ENCODE measurements at places on chromosomes 3 and 15.

- DNase-seq: no peak
Observed at GRCh38 chr15:60720086-60720485, 241.1 kb upstream of the ICE2 start.

DNA sequence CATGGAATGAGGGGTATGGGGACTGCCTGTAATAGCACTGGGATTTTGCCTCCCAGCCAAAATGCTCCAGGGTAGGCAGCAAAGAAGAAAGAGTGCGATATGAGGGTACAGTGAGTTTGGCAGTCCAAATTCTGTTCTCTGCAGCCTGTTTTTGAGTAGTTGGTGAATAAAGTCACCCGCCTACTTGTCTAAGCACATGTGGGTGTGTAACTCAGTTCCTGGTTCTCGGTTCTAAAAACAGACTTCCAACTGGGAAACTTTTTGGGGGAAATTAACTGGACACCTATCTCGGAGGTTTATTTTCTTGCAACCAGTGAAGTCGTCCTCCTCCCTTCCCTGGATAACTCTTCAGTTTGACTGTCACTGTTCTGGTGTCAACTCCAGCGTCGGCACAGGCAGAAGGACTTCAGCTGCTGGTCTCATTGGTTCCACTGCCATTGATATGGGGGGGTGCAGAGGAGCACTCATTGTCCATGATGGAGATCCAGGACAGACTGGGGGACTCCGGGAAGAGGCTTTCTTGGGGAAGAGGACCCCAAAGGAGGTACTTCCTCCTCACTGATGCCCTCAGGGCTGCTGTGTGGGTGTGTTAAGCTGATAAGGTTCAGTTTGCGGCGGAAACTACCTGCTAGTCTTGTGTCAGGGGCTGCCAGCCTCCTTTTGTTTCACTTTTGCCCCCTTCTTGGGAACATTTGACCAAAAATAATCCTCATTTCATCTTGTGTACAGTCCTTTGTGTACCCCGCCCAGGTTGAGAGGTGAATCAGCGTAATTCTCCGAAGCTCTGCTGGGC lies 13.2 kb downstream of the GHRL start:
- no peak for DNase-seq

DNA sequence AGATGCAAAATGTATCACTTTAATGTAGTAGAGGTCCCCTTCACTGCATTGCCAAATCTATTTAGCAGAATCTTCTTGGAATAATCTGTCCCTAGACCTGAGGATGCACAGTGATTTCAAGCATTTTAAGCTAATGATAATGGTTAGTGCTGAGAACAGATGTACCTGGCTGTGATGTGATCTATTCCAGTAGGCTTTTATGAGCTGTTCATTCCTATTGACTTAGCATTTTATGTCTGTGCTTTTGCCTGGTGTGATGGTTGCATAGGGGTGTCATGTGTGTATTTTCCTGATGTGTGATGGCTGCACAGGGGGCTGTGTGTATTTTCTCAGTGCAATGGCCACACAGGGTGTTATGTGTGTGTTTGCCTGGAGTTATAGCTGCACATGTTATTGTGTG lies 272.9 kb downstream of the TIGIT start:
- DNase-seq: no peak

GRCh38 chr3:30319713-30320112 lies 286.7 kb upstream of the TGFBR2 start:
- DNase-seq: no peak

GRCh38 chr3:115624029-115624741 lies 875 bp downstream of the GAP43 start:
- DNase-seq: no peak

DNA sequence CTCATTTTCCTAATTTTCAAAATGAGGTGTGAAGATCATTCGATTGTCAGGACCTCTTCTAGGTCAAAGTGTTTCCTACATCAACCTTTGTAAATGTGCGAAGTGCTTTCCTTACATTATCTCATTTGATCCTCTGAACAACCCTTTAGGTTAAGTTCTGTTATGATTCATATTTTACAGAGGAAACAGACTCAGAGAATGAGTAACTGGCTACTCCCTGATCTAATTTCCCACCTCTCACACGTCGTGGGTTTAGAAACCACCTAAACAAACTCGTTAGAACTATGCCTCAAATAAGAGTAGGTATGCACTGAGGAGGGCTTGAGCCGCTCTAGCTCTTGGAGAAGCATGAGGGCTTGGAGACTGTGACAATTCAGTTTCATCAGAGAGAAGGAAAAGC lies 148.6 kb downstream of the CD47 start:
- no peak for DNase-seq

GRCh38 chr3:139339219-139339906 lies 4.5 kb upstream of the MRPS22 start:
- DNase-seq: no peak

DNA sequence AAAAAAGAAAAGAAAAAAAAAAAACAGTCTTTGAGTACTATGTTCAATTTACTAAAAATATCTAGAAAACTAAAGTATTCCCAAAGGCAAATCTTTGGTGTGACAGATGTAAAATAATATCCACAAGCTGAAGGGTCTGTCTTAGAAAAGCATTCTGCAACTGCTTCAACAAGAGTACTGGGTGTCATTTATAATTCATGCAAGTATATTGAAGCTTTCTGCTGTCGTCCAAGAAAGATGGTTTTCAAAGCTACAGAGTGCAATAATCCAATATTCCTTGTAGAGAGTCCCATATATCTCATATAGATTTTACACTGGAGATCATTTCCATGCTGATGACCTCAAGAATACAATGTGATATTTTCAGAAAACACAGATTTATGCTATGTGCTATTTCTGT lies 90.9 kb upstream of the SUCLG2 start:
- DNase-seq: no peak

GRCh38 chr3:65604863-65605526 lies 433.7 kb downstream of the MAGI1 start:
- DNase-seq: no peak

- no peak for DNase-seq
Observed at GRCh38 chr3:131454501-131454900, 48.3 kb downstream of the MRPL3 start.

- no peak for DNase-seq
Observed at GRCh38 chr3:65314916-65315315, 627.1 kb upstream of the ADAMTS9 start.

DNA sequence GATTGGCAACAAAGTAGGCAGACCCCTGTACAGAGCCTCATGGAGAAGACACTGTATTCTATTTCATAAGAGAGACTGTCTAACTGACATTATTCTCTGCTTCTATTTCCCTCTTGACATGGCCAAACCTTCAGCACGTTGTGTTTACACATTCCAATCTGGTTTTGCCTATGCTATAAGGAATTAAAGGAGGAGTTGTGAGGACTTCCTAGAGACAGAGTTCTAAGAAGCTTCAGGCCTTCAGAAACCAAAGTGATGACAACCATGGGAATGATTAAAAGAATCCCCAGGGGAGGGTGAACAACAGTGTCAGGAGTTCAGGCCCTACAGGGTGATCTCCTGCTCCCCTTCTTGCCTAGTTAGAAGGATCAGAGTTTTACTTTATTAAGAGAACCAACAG lies 44.9 kb upstream of the CAPN7 start:
- DNase-seq: no peak

GRCh38 chr3:65713016-65713415 lies 325.7 kb downstream of the MAGI1 start:
- DNase-seq: no peak

DNA sequence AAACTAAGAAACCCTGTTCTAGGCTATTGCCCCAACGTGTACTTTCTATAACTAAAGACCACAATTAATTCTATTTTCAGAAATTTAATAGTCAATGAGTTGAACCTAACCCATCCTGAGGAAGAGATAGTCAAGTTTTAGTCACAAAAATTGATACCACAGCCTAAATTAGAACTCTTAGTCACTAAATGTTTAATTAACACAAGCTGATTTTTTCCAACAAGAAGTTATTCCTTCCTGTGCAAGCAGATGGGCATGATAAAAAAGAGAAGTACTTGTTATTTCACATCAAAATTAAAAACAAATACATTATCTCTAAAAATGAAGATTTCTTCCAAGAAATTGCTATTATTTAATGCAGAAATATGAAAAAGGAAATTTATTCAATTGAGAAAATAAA lies 38.4 kb upstream of the TERB2 start:
- no peak for DNase-seq

DNA sequence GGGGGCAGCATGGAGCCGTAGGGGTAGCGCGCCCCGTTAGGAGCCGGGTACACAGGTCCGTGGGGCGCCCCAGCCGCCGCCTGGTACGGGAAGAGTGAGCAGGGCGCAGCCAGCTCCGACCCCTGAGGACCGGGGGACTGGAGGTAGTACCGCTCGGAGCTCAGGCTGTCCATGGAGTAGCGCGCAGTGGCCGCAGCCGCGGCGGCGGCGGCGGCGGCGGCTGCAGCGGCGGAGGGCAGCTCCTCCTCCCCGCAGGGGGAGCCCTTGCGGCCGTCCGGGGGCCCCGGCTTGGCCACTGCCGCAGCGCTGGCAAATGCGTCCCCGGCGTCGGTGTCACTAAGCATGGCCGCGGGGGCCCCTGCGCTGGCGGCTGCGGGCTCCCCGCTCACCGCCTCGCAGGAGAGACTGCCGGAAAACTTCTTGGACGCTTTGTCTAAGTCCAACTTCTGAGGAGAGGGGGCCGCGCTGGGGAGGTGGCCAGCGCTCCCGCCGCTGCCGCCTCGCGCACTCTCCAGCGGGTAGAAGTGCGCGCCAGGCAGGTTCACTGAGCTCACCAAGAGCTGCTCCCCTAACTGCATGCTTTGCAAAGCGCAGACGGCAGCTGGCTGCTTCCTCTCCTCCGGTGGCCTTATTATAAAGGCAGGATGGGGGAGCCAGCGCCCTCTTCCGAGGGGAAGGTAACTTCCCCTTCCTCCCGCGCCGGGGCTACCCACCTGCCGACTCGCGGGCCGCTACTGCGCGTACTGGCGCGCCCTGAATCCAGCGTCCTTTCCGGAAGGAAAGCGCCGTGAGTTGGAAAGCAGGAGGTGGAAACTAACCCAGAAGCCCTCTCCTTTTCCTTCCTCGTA lies at the start of gene EOMES:
EOMES (minus strand) TSS at position 607 of the 848 bp plus-strand sequence; CDS start at position 578, 29 bp downstream.
- peak; percentile 85 for DNase-seq

GRCh38 chr15:57735891-57736290 lies 29.4 kb downstream of the POLR2M start:
- no peak for DNase-seq

GRCh38 chr3:192850451-192850981 lies 67.1 kb downstream of the MB21D2 start:
- DNase-seq: peak; percentile 32

DNA sequence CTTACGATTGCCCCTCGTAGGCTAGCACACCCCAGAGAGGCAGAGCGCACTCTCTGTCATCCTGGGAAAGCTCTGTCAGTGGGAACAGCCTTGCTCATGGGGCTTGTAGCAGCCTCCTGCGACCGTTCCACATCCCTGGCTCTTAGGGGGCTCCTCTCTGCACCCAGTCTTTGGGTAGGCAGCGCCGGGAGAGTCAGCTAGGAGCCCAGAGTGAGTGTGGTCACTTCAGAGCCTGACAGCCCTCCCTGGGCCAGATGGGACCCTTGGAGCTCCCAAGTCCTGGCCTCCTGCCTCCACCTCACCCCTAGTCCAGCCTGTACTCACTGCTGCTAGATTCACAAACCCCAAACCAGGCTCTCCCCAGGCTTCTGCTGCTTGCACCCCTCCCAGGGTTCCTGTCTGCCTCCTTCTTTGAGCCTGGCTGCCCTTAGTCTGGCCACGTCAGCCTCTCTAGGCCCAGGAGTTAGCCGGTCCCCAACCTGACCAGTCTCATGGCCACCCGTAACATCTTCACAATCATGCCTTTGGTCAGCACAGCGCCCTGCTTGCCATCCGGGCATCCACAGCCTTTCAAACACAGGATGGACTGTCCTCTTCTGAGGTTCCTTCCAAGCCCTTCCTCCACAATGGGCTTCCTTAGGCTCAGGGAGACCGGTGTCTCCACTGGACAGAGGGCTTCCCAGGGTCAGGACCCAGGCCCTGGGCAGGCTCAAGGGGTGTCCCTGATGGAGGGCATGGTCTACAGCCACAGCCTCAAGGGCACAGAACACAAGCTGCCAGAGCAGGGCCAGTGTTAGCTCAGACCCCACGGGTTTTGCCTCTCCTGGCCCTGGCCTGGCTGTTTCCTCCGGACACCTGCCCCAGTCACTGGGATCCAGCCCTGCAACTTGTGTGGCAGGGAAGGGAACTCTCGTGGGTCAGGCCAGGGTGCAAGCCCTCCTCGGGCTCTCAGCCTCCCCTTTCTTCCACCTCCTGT lies 4.6 kb downstream of the ACSBG1 start:
- DNase-seq: no peak

DNA sequence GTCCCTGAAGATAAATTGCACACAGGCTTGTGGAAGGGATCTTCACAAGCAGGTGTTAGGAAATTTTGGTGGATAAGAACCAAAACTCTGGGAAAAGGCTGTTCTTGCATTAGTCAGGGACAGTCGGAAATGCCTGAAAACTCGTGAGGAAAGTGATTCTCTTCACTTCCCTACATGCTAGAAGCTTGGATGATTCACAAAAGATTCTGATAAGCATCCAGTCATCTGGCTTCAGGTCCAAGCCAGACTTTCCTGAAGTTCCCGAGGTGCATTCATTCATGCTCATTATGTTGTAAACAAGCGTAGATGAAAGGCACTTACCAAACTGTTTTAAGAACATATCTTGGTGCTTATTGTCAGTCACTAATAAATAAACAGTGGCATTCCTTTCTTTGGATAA lies 1028.7 kb downstream of the NTRK3 start:
- no peak for DNase-seq

DNA sequence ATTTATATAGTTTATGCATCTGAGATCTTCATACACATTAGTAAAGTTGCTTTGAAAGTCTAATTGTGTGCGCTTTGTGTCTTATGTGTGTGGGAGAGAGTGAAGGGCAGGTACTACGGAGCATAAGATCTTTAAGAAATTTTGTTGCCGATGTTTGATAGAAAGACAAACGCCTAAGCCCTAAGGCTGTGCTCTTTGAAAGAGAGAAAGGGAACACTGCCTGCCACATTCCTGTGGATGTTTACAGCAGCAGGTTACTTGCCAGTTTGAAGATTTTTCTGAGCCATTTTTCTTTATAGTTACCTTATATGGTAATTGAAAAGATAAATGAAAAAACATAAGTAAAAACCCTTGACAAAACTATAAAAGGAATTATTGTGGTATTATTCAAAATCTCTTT lies 17.0 kb downstream of the DTWD1 start:
- DNase-seq: no peak

GRCh38 chr3:20375302-20375701 lies 189.3 kb upstream of the SGO1 start:
- no peak for DNase-seq

DNA sequence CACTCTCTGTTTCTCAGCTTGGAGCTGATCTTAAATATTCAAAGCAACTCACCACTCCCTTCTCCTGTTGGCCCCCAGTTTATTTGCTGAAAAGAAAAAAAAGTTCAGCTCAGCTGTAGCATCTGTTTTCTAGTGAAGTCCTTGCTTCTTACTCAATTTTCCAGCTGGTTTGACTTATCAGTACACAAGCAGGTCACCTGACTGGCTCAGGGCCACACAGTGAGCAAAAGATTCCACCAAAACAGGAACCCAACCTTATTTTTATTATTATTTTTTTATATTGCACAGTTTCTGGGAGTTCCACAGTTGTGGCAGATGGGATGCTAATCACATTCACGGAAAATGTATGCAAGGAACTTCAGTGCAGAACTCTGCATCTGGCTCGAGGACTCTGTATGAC lies 390.7 kb upstream of the RGMA start:
- no peak for DNase-seq
